Occipital lobe (tissue), 3 donors: ENCODE measurements at places on chromosomes 13 and 19. TPM values are rescaled to one million over a fixed set of nuclear protein-coding genes. Genes with fewer than 3 reads are reported as not detected.

The CERS1 gene
- 23.4 TPM for total RNA-seq

The EFNB2 gene
- total RNA-seq, result 82.8 TPM

The ZNF793 gene
- 51.3 TPM for total RNA-seq

The TEKTIP1 gene
- not detected for total RNA-seq

The ZNF254 gene
- 112 TPM for total RNA-seq

DNA sequence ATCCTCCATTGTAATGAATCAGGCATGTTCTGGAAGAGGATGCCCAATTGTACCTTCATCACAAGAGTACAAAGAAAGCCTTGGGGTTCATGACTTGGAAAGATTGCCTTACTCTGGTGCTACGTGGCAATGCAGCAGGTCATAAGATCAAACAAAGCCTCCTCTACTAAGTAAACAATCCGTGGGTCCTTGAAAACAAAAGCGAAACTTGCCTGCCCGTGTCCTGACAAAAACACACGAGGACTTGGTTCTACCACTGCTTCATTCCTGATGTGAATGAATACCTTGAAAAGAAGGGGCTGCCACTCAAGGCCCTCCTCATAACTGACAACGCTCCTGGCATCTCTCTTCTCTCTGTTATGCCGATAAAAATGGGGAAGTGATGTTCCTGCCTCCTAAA is 18.9 kb downstream of the ZNF563 start:
- no peak for DNase-seq

DNA sequence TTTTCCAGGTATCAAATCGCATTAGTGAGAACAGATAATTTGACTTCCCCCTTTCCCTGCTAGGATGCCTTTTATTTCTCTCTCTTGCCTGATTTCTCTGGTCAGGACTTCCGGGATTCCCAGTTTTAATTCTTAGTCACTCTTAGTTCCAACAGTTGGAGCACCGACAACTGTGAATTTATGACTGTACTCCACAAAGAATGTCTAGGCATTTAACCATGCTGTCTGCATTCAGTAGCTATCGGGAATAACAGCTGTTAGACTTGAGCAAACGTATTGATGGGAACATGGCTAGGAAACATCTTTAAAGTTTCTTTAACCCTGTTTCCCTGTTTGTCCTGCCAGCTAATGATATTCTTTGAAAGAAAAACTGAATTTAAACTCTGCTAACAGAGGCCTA is 14.1 kb upstream of the SPACA7 start:
- no peak for DNase-seq

DNA sequence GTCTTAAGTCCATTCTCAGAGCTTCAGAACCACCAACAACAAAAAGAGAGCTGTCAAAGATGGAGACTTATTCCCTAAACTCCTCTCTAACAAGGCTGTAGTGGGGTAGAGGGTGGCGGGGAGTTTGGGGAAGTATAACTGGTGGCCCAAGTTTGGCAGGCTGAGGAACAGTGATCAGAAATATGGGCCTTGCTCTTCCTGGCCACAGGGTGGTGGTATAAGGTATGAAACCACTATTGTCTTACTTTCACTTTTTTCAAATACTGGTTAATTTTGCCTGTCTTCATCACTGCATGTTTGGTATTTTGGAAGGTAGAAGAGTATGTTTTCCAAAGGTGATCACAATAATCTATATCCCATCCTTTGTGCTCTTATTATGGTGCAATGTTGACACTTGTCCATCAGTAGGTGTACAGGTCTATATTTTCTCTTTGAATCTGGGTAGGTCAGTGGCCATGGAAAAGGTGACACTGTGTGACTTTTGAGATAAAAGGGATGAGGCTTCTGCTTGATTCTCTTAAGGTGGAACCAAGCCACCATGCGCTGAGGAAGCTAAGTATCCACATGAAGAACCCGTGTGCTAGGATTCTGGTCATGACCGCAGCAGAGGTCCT is 23.2 kb upstream of the GPC5 start:
- DNase-seq, result no peak

DNA sequence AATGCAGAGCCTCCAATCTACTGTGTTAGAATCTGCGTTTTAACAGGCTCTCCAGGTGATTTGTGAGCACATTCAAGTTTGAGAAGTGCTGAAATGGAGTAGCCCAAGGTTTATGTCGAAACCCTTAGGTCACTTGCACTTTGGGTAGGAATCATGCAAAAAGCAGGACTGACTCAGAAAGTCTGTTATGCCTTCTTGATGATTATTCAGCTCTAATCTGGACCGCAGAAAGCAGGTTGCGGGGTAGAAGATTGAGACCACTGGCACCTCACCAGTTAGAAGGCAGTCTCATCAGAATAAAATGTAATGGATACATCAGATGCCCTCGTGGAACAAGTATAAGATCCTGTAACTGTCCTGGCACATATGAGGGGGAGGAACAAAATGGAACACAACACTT is 326.3 kb downstream of the DCLK1 start:
- no peak for DNase-seq

GRCh38 chr19:10812902-10813404 is 23.1 kb downstream of the TMED1 start:
- no peak for DNase-seq

- no peak for DNase-seq
These were observed 692 bp downstream of the RGS9BP start for GRCh38 chr19:32676186-32676894.

- no peak for DNase-seq
These were observed 26.8 kb upstream of the MTIF3 start for GRCh38 chr13:27476943-27477703.

- DNase-seq, result no peak
These were observed 5.3 kb upstream of the CYSLTR2 start for GRCh38 chr13:48648446-48648845.

DNA sequence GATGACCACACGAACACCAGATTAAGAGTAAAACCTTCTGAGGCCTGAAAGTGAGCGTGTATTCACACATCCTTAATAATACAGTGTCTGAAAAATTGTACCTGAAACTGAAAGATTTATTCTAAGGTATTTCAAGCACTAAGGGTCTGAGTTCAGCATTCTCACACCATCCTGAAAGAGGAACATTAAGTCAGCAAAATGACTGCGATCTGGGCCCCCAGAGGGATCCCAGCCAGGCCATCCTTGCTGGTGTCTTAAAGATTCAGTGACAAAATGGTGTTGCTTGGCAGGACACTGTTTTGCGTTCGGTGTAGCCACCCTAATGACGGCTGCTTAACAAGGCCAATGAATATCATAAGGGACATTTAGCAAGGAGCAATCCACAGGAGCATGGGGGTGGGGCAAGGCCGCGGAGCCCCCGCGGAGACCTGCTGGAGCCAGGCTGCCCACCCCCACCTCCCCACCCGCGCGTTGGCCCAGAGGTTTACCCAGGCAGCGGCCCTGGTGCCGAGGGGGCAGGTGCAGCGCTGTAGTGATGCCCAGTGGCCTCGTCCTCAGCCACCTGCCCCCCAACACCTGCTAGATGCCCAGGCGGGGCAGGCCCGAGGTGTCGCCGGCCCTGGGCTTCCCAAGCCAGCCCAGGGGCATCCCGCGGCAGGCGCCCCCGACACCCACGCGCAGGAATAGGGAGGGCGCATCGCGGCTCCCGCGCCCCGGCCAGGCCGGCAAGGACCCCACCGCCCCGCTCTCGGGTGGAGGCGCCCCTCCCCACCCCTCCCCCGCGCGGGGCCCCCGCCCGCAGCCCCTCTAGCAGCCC is 742 bp downstream of the NALCN start:
- DNase-seq, result no peak

- DNase-seq, result no peak
These were observed 1193.1 kb upstream of the MIR17HG start for GRCh38 chr13:90154311-90154960.
